Suppressor macrophage (primary cell): ENCODE measurements at places on chromosomes 4 and X.

DNA sequence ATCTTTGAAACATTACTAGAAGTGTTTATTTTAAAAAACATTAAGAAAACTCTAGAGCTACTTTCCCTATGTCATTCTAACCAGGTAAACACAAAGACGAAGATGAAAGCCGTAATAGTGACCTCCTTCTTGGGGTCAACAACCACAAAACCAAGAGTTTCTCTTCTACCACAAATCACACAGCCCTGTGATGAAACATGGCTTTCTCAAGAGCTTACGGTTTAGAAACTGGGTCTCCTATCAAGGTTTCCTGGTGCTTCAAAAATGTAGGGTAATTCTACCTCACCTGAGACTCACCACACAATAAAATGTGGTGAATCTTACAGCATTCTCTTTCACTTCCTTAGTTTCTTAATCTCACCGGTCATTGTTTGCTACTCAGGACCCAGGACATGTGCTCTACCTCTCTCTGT, 50.9 kb downstream of the CORIN start:
- no peak for DNase-seq

DNA sequence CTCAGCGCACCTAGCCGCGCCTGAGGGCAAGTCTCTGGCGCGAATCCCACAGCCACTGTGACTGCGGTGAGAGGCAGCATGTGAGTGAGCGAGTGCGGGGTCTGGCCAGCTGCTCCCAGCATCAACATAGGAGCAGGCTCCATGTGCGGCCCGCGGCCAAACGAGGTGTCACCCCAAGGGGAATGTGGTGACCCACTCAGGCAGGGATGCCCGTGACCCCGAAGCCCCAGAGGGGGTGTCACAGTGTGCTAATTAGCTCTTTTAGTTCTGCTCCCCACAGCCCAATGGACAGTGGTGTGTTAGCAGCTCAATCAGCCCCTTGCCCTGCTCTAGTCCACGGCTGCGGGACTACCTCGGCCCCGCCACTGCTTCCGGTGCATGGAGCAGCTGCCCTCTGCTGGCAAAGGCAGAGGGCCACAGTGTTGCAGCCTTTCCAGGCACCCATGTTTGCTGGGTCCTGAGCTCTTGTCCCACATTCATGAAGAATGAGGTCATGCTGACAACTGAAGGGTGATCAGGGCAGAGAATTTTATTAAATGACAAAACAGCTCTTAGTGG, 61.4 kb downstream of the AGA start:
- no peak for DNase-seq

DNA sequence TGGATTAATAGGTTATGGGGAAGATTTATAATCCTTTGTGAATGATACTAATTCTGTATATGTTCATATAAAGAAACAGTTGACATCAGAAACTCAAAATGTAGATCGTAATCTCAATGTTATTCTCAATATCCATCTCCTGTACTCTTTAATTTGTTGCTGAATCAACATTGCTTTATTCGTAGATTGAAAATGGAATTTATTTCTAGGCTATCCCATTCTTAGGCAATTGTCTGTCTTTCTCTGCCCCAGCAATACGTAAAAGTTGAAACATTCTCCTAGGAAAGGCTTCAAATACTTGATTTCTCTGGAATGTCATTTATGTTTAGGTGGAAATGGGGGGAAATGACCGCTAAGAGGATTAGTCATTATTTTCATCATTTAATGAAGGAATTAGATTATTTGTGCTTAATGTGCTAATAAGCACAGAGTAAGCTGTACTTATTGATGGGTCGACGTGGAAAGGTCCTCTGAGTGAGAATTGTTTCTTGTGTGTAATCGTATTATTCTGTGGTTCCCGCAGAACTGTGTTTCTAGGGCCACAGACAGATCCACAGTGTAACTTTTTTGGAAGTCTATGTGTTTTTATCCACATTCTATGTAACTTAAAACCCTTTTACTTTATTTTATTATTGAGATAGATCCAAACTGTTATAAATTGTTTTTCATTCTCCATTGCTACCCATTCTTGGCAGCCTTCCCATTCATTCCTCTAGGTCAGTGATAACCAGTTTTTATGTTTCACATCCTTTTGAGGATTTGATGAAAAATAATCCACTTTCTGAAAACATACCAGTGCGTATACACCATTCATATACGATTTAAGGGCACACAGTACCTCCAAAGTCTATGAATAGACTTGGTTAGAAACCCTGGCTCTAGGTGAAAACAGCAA, 262.9 kb downstream of the ARHGAP10 start:
- DNase-seq, result no peak

DNA sequence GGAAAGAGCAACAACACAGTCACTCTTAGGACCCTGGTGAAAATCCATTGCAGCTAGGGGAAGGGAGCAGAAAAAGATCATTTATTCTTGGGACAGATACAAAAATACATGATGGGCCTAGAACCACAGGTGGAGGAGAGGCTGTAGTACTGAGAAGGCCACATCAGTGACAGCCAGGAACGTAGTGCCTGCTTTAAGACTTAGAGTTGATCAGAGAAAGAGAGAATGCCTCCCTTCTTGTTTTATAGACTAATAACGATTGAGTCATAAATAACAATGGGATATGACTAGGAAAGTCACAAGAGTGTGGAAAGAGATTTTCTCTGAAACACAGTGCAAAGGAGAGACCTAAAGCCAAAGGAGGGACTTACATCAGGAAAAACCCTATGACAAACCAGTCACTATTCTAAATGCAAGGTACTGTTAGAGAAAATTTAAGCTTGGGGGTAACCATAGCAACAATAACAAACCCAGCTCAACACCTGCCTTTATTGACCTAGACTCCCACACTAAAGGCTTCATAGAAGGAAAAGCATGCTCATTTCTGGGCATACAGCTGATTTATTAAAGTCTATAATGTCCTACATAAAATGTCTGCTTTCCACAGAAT, 1015.0 kb upstream of the GRID2 start:
- no peak for DNase-seq

GRCh38 chrX:117985241-117985640, 131.4 kb downstream of the KLHL13 start:
- DNase-seq, result no peak

DNA sequence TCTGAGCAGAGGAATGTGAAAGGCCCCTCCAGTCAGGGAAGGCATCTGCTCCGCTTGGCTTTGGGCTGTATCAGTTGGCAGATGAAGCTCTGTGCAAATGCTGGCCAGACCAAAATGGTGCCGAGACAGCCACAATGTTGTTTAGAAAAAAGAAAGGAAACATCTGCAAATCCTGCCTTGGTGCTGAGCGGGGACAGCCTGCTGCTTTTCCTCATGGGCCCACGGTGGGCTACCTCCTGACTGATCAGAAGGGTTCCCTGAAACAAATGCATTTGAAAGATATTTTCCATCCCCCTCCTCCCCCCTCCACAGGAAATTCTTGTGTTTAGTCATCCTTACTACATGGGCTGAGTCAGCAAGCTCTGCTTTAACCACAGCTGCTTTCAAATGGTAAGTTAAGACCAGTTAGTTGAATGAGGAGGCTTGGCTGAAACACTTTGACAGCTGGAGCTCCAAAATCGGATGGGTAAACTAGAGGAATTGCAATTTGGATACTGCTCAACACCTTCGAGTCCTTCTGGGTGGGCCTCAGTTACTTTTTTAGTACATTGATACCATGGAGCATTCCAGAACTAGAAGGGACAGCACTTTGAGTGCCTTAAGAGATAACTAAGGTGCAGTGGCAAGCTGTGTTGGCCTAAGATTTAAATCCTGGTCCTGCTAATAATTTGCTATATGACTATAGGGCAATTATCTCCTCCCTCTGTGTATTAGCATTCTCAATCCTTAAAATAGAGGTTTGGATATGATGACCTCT, 36.0 kb downstream of the PLAC1 start:
- peak; percentile 56 for DNase-seq
